ENCODE measurements at places on chromosomes 2 and 18.

GRCh38 chr2:64876137-64876647 lies 113.0 kb upstream of the SLC1A4 start:
- no peak for DNase-seq

DNA sequence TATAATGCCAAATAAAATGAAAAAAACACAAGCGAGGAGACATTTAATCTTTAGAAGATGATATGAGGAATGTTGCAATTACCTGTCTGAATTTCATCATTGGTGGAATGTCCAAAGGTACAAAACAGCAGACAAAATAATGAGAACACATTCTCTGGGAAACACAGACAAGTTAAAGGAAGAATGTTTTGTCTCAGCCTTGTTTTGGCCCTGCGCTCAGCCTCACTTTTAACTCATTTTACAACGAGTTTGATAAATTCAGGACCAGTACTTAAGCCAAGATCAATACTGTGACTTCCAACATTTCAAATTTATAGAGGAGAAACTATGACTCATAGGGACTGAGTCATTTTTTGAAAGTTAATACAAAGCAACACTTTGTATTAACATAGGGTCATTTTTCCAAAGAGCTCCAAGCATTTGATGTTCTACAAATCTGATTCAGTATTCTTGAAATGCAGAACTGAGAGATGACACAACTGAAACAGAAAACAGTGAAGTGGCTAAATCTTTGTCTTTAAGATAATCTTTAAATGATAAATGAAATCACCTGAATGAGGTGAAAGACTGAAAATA lies 833.2 kb upstream of the CHAC2 start:
- DNase-seq, result no peak

GRCh38 chr2:197498937-197499593 lies 575 bp downstream of the HSPD1 start:
- peak; percentile 25 for DNase-seq

- no peak for DNase-seq
Observed at GRCh38 chr2:21372654-21373053, 248.9 kb downstream of the TDRD15 start.

DNA sequence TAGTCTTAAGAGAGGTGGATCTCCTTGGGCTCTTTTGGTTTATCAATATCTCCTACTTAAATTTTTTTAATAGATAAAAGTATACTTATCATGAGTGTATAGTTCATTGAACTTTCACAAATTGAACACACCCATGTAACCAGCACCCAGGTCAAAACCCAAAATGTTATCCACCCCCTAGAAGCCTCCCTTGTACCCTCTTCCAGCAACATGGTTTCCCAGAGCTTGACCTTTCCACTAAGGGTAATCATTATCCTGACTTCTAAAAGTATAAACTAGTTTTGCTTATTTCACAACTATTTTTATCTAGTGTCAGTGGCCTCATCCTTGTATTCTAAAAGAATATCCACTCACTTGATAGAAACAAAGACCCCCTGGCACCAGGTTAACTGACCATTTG lies 106.8 kb downstream of the MDH1 start:
- DNase-seq, result no peak

GRCh38 chr2:179692043-179692442 lies 169.4 kb downstream of the ZNF385B start:
- DNase-seq, result no peak

DNA sequence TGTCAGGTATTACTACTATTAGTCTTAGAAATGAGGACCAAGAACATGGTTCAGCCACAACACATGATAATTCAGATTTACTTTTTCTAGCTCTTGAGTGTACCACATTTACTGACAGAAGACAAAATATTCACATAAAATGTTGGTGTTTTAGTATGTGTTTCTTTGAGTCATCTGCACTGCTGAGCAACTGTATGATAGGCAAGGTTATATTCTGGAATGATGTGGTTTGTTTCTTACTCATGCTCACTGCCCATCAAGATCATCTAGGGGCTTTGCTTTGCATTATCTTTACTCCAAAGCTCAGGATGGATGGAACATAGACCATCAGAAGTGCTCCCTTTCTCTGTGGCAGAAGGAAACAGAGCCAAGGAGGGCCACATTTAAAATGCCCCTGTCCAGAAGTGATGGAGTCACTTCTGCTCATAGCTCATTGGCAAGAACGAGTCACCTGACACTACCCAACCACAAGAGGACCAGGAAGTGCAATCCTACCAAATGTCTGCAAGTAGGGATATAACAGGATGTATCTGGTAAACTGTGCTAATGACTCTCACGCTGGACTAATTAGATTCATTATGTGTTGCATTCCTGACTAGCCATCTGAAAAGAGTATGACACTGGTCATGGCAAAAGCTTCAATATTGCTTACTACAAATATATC lies 81.5 kb downstream of the DIS3L2 start:
- no peak for DNase-seq

- no peak for DNase-seq
Observed at GRCh38 chr2:220043155-220043989, 415.9 kb downstream of the SLC4A3 start.

DNA sequence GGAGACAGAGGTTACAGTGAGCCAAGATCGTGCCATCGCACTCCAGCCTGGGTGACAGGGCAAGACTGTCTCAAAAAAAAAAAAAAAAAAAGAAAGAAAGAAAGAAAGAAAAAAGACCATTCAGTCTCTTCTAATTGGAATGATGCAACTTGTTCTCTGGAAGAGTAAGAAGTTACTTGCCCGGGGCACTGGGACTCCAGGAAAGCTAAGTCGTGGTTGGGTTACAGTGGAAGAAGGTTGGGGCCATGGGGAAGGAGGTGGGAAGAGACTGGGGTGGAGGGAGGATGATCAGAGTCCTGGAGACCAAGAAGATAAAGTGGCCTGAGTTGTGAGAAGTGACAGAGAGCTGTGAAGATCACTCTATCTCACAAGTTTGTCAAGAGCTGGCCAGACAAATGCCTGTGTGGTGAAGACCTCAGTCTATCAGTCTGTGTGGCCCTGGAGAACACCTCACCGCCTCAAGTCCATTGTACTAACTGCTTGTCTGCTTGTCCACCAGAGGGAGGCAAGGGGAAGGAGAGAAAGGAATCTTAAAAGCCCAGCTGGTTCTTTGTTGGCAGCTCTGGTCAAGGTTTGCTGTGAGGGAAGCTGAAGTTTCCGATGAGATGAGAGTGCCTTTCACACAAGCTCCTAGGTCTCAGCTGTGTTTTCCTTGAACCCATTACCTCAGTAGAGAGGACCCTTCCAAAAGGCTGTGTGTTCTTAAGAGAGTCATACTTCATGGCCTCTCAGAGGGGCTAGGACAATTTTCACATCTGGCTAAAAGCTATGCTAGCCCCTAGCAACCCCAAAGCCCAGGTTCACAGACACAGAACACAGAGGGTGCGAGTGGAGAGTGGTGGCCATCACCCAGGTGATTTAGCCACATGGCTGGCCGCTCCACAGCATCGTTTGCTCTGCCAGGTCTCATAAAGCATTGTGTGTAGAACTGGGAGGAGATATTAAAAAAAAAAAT lies 72.0 kb upstream of the TMEM178A start:
- DNase-seq, result no peak

- no peak for DNase-seq
Observed at GRCh38 chr2:164777847-164778461, 63.7 kb downstream of the COBLL1 start.

- DNase-seq, result no peak
Observed at GRCh38 chr2:188776634-188777033, 197.5 kb upstream of the COL3A1 start.
